ENCODE measurements at places on chromosomes 6 and 20. TPM values are rescaled to one million over a fixed set of nuclear protein-coding genes. Genes with fewer than 3 reads are reported as not detected.

HSPA1L gene
- total RNA-seq, result 4.4 TPM

IFT52 gene
- 34.6 TPM for total RNA-seq

SAMD3 gene
- total RNA-seq, result 1.3 TPM

RAB23 gene
- 17.9 TPM for total RNA-seq

HLA-DQB1 gene
- 0.44 TPM for total RNA-seq

GSTA2 gene
- total RNA-seq, result not detected

OPRL1 gene
- total RNA-seq, result 23.3 TPM

TGM6 gene
- not detected for total RNA-seq

THBS2 gene
- total RNA-seq, result 13.5 TPM

FBXO5 gene
- 2.1 TPM for total RNA-seq

- no peak for DNase-seq
These were observed 711.9 kb upstream of the EPHA7 start for GRCh38 chr6:94131271-94131670.

GRCh38 chr6:81553216-81553615, 199.3 kb downstream of the TENT5A start:
- no peak for DNase-seq

DNA sequence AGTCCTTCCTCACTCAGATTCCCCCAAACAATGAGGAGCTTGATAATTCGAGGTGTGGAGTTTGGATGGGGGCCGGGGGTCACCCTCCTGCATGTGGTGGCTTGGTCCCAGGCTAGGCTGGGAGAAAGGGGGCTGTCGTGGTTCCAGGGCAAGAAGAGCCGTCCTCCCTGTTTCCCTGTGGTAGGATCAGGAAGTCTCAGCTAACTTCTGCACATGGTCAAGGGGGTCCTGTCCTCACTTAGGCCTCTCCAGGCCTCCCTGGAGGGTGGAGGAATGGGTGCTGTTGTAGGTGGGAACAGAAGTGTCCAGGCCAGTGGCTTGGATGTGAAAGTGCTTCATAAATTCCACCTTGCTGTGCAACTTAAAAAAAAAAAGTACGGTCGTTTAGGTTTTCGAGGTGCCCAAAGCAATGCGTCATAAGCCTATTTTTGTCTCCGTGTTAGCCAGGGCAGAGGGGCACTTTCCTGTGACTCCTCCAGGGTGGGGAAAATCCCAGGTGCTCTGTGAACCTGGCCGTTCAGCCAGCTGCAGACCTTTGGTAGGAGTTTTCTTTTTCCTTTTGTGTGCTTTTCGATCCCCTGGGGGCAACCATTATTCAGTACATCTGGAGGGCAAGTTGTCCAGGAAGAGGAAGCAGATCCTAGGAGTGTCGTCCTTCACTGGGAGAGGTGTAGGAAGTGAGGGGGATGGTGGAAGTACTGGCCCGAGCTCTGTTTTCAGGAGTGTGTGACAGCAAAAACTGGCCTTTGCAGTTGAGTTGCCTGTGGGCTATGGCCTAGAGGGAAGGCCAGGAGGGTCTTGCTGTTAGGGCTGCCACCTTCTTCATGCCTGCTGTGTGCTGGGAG, 9.6 kb downstream of the IGF2R start:
- no peak for DNase-seq

DNA sequence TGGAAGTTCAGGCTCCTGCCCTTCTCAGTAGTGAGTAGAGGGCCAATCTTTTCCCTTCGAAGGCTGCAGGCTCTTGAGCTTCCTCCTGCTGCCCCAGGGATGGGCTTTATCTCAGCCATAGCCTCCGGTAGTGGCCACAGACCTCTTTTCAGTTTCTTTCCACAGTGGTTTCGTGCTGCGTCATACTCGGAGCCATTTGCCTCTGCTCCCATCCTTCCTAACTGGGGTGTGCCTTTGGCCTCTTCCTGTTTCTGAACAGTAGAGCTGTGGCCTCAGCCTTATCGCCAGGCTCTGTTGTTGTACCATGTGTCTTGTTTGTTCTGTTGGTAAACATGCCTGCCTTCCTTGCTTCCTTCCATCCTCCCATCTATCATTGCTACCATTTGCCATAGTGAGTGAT, 54.1 kb downstream of the TULP4 start:
- DNase-seq, result no peak

- no peak for DNase-seq
These were observed 186.9 kb downstream of the ZFP64 start for GRCh38 chr20:52004715-52005114.

GRCh38 chr20:64107736-64108457, 532 bp upstream of the NPBWR2 start:
- peak; percentile 61 for DNase-seq

DNA sequence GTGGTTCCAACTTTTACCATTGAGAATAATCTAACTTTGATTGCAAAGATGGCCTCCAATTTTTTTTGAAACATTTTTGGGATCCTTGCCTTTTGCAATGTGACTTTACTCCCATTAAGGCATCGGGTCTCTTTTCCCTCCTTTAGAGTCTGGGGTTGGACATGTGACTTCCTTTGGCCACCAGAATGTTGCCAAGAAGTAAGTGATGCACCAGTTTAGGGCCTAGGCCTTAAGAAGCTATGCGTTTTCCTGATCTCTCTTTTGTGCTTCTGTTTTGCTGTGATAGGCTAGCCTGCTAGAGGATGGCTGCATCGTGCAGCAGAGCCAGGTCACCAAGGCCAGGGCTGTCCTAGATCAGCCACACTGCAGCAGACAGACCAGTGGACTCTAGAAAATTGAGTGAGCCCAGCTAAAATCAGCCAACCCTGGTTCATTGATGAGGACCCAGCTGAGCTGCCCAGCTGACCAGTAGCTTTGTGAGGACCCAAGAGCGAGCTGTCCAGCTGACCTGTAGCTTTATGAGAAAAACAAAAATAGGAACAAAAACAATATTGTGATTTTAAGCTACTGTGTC, 594.0 kb upstream of the JAG1 start:
- DNase-seq, result no peak

DNA sequence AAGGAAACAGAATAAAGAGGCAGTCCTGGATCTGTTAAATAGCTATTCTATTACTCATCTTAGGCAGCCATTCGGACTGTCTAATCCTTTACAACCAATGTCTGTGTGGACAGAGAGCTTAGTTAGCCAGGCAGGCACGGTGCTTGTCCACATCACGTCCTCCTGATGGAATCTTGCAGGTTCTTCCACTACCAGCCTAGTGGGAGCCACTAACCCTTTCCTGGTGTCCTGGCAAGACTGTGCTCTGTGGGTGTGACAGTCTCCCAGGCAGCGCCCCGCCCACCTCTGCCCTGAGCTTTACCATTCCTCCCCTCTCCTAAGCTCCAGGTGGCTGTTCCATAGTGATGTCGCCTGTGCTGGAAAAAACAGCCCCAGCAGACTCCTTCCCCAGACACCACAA, 78.3 kb upstream of the CLDN20 start:
- DNase-seq, result no peak

DNA sequence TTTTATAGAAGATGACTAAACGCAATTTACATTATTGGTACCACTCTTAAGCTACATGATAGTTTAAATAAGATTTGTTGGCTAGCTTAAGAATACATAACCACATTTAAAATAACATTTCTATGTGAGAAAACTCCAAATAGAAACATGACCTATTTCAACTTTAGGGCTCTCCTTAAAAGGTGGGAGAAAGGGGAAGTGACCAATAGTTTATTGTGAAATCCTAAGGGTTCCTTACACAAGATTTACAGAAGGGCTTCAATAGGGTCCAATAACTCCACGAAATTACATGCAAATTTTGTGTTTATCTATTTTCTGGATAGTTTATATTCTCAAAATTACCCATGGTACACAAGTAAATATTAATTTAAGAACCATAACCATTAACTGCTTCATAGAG, 91.6 kb upstream of the DST start:
- no peak for DNase-seq

- no peak for DNase-seq
These were observed 372.5 kb downstream of the ZFAND3 start for GRCh38 chr6:38192011-38192410.

DNA sequence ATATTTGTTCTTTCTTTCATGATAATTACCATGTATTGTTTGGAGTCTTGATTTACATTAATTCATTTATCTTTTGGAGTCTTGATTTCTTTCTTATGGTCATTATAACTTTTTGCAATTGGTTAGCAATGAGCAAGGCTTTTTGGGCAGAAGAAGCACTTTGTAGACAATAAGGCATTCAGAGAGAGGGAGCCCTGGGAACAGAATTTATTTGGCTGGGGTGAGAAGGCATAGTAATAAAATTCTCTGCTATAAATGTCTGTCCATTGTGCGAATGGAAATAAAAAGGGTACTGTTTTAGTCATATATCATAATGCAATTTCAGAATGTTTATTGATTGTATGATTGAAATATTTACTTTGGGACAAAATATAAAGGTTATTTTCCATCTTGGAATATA, 147.0 kb downstream of the SLC35F1 start:
- DNase-seq, result no peak

GRCh38 chr6:5205877-5206850, 54.6 kb downstream of the LYRM4 start:
- DNase-seq, result peak; percentile 67

DNA sequence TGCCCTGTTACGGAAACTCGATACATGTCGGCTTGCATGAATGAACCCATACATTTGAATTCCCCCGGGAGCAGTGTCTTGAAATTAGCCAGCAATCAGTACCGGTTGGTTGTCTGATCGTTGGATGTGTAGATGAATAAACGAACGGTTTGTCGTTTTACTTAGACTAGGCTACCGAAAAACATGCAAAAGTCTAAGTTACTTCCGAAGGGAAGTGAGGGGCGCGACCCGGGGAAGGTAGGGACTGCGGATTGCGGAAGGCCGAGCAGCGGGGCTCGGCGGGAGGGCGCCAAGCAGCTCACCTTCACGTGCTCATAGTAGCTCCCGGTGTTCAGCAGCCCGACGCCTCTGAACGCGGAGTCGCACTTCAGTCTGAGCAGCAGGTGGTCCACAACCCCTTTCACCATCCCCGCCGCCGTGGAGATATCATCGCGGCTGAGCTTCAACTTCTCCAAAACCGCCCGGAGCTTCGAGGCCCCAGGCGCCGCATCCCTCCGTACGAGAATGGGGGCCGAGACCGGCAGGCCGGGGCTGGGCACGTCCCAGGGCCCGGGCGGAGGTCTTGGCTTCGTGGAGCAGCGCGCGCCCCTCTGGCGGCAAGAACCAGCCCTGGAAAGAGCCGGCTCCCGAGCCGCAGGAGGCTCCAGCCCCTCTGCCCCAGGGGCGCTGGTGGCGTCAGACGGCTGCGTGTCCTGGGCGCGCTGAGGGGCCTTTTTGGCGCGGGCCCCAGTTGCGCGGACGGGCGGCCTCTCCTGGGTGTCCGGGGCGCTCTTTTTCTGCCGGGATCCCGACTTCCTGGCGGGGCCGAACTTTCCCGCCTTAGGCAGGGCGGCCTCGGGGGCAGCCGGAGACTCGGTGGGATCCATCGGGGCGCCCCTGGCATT, 632 bp downstream of the CGAS start:
- DNase-seq, result no peak

DNA sequence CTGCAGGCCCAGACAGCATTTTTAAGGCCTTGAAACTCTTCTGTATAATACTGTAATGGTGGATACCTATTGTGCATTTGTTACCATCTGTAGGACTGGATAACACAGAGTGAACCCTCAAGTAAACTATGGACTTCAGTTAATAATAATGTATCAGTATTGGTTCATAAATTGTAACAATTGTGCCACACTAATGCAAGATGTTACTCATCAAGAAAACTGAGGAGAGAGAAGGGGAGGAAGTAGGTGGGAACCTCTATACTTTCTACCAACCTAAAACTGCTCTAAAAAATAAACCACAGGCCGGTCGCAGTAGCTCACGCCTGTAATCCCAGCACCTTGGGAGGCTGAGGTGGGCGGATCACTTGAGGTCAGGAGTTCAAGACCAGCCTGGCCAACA, 10.8 kb downstream of the MAPK13 start:
- DNase-seq, result no peak

GRCh38 chr6:35062676-35063574, 78.2 kb downstream of the TCP11 start:
- DNase-seq, result no peak

DNA sequence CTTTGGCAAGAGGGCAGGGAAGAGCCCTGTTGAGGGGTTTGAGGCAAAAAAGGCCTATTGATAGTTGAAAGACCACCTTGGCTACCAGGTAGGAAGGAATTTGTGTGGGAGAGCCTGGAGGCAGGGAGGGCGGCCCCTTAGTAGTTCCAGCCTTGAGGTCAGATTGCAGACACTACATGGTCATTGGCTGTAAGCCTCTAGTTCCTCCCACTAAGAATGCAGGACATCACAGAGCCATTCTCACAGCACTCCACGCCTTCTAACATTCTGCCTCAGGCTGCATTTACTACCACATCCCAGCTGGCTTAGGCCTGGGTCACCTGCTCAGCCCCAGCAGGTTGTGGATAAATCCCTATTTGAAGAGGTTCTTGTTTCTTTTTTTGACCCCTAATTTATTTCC, 91.0 kb upstream of the SNX9 start:
- no peak for DNase-seq

- DNase-seq, result no peak
These were observed 1.4 kb upstream of the MAN1A1 start for GRCh38 chr6:119350952-119351372.

DNA sequence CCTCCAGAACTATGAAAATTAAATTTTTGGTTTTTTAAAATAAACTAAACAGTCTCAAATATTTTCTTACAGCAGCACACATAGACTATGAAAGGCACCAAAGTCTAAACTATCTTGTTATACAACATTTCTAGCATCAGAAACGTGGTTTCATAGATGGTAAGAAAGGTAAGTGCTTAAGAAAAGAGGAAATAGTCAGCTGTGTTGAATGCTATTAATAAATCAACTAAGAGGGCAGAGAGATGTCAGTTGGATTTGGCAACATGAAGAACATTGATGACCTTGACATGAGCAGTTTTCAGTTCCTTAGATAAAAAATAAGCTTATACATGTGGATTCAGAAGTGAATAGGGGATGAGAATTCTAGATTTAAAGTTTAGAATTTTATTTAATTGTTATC, 113.6 kb downstream of the RFX6 start:
- no peak for DNase-seq

DNA sequence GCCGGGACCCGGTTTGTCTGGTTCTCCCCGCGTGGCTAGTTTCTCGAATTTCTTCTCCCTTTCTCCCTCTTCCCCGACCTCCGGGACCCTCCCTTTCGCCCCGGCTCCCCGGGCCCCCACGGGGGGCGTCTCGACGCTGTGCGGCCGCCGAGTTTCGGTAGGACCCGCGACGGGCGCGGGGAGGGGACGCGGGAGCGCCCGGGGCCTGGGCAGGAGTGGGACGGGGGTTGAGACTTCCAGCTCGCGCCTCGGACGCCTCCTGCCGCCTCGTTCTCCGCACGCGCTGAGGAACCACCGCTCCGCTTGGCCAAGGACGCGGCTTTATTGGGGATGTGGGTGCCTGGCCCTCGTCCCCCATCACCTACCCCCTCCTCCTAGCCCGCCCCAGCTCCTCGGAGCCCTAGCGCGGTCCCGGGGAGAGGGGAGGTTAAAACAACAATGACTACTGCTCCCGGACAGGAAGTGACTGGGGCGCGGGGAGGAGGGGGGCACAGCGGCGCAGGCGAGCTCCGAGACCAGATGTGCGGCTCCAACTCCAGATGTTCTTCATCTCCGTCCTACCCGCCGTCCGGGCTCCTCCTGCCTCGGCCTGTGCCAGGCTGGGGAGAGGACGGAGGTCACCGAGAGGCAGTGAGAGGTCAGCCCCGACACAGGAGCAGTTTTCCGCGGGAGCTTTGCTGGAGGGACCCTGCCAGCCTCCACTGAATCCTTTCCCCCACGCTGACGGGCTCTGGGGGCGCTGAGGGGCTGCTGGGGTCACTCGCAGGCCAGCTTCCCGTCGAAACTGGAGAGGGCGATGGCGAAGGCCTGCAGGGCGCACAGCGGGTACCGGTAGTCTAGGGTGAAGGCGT, 917 bp upstream of the TEAD3 start:
- no peak for DNase-seq
